GM04504 (cell line): ENCODE measurements at places on chromosomes 2 and 18.
A peak's percentile ranks its signal among the peaks of the same experiment; 100 is the strongest.

GRCh38 chr2:150860301-150860700 is 372.8 kb upstream of the RND3 start:
- no peak for DNase-seq

DNA sequence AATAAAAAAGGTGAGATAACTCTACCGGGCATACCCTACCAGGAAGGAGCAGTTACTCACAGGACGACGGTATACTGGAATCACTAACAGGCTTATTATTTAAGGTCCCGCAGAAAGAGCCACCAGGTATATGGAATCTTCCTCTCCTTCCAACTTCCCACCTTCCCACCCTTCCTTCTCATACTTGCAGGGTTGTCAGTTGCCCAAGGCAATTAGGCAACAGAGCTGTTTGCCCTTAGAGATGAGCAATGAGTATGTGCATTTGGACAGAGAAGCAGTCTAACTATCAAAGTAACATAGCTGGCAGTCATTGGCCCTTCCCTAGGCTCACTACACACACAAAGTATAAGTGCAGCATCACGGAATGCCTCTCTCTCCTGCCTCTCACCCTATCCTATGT is 32.1 kb upstream of the EVA1A start:
- DNase-seq: no peak

- DNase-seq: no peak
Observed at GRCh38 chr18:59694824-59695223, 2.4 kb downstream of the CCBE1 start.

- DNase-seq: peak; percentile 93
Observed at GRCh38 chr2:74887445-74887951, 53.6 kb downstream of the HK2 start.

DNA sequence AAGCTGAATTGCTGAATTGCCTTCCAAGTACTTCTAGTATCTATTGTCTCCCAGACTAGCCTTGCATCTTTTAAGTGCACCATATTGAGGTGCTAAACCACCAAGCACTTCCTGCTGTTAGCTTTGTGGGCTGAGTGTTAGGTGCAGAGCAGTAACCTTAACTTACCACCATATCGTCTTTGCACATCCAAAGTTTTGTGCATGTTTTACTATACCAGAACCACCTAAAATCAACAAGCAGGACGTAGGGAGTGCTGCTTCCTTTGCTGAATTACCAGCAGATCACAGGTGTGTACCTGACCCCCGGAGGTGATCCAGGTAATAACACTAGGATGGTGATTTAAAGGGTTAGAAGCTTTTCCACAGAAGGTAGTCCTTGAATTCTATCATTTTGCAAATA is 359.9 kb upstream of the HNRNPA3 start:
- DNase-seq: no peak

DNA sequence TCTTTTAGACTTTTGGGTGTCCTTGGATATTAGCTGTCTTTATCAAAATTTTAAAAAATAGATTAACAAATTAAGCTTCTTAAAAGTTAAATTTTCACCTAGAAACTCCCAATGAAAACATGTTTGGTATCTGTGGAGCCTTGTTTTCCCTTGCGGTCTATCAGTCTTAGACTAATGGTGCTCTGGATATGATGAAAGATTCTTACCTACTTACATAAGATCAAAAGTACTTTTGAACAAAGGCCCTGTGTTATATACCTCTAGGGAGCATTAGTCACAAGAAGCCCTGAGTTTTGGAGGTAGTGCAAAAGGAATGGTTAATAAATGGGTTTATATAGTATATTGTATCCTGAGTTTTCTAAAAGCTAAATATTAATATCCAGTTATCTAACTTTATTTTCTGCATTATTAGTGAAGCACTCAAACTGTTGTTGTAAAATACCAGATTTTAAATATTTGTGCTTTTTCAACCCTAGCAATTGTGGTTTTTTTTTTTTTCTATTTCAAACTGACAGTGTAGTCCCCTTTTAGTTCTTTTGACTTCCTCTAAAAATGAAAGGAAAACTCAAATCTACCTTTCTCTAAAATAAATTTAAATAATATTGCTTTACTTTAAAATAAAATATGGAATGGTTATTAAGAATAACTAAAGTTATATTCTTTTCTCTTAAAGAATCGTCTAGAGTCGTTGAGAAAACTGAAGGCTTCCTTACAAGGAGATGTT is 18.1 kb downstream of the NDC80 start:
- no peak for DNase-seq

GRCh38 chr2:215260097-215260677 is 51.7 kb upstream of the ATIC start:
- DNase-seq: no peak

DNA sequence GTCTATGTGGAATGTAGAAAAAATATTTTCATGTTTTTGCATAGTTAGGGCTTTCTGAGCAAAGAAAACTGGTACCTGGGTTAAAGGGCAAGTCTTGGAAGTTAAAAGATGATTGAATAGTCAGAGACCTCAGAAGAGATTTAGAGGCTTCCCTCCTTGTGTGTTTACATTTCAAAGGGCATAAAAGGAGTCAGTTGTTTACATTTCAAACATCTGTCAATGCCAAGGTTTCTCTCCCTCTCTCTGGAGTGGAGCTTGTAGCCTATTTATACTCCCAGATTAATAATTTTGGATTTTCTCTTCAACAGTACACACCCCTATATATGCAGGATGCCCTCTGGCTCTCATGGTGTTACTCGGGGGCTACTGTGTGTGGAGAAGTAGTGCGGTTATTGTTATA is 8.6 kb downstream of the M1AP start:
- DNase-seq: no peak

- DNase-seq: no peak
Observed at GRCh38 chr2:236988690-236989624, 96.7 kb upstream of the COPS8 start.

GRCh38 chr18:77023102-77023782 is 109.3 kb downstream of the MBP start:
- no peak for DNase-seq

GRCh38 chr2:26969077-26969844 is 1.2 kb upstream of the MAPRE3 start:
- DNase-seq: no peak

DNA sequence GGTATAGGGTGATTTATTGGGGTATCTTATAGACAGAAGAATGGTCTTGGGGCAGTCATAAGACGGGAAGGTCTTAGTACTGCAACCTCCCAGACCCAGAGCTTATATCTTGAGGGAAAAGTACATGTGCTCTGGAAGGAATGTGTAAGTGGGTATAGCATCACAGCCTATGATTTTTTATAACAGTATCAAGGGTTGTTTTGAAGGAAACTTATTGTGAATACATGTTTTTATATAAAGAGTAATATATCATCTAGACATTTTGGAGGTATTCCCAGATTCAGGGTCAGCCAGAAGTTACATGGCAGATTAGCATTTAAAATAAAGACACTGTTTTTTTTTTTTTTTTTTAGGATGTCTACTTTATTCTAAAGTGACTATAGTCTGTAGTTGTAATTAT is 47.6 kb upstream of the STON1 start:
- peak; percentile 46 for DNase-seq
